ENCODE measurements at places on chromosomes 2 and 18. TPM values are rescaled to one million over a fixed set of nuclear protein-coding genes. Genes with fewer than 3 reads are reported as not detected.

The ZNF396 gene
- total RNA-seq: 4.1 TPM

The UGT1A10 gene
- not detected for total RNA-seq

The FAM124B gene
- 6.3 TPM for total RNA-seq

The COL4A3 gene
- total RNA-seq: 7.0 TPM

The ALLC gene
- total RNA-seq: 7.6 TPM

The SERPINB2 gene
- 2.6 TPM for total RNA-seq

The DQX1 gene
- not detected for total RNA-seq

The CHRNG gene
- total RNA-seq: not detected

The GPR45 gene
- total RNA-seq: not detected

The AAK1 gene
- 82.4 TPM for total RNA-seq

The ANKRD30B gene
- total RNA-seq: 17.2 TPM

The PLEK gene
- total RNA-seq: 21.0 TPM

The ONECUT2 gene
- not detected for total RNA-seq

DNA sequence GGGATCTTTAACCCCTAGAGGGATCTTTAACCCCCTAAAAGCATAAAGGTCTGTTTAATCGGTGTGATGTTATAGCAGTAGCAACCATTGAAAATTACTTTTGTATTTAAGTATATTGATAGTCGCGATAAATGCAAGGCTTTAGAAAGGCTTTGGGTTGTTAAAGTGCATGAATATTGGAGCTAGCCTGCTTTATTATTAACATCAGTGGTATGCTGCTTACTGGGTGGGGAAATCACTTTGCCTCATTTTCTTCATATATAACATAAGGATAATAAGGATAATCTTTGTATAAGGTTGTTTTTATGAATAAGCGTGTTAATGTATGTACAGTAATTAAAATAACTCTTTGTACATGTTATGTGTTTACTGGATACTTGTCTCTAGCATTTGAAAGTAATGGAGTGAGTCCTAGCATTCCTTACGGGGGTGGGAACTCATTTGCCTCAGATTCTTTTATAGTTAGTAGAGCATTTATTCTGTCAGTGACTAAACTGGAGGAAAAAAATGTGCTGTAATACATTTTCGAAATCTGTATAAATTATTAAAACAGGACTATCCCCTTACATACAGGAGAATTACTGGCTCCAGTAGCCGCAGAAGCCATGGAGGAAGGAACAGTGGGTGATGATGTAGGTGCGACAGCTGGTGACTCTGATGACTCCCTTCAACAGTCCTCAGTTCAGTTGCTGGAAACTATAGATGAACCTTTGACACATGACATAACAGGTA lies 122.2 kb downstream of the BIRC6 start:
- DNase-seq: no peak

- no peak for DNase-seq
Observed at GRCh38 chr2:180677930-180678624, 302.3 kb upstream of the UBE2E3 start.

DNA sequence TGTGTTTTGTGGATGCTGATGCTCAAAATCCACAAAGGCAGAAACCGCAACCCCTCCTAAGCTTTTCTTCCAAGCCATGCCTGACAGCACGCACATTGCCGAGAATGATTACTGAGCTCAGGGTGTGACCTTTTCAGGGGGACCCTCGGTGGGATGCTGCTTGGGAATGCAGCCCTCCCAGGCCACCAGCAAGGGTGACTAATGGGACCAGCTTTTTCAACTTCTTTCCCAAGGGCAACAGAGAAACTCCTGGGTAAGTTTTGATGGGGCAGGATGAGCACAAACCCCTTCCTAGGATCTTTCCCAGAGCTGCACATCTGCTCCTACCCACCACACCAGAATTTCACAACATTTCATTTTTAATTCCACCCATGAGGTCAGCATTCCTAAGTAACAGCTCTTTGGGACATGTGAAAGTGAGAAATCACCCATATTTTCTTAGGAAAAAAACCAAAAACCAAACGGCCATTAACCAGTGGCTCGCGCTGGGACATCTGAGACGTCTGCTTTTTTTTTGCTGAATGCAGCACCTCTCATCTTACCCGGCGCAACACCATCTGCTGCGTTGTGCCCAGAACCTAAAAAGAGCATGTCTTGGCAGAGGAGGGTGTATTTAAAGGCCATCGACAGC lies 119.0 kb downstream of the ARL4C start:
- no peak for DNase-seq

DNA sequence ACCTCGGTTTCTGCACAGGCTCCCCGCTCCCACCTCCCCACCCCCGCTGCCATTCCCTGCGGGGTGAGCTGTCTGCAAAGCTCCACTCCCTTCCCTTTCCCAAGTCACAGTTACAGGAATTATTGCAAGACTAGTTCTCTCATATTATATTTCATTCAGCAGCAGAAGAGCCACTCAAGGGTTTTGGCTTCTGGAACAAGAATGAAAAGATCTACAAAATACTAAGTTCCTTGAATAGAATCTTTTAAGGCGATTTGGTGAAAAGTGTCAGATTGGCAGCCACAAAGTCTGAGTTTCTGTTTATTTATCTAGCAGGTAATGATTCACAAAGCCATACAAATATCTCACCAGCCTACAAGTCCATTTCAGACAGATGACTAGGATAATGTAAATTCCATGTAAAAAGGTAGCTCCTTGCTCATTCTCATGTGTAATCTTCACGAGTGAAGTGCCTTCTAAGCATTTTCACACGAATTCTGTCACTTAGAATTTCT lies 221.9 kb upstream of the RBBP8 start:
- no peak for DNase-seq

DNA sequence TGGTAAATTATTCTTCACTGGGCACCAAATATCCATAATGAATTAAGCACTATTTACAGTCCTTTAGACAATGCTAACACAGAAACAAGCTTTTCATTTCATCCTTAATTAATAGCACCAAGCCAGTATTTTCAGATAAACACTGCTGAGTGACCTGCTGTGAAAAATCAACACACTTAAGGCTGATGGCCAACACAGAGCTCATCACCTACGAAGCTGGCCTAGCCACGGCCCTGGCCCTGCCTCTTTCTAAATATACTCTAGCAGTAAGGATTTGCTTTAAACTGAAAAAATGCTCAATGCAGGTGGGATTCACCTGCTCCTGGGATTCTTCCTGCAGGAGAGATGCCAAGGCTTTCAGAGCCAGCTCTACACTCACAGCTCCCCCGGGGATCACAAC lies 18.4 kb downstream of the CYB5A start:
- DNase-seq: no peak

- no peak for DNase-seq
Observed at GRCh38 chr2:115678129-115678528, 1235.7 kb downstream of the DPP10 start.

DNA sequence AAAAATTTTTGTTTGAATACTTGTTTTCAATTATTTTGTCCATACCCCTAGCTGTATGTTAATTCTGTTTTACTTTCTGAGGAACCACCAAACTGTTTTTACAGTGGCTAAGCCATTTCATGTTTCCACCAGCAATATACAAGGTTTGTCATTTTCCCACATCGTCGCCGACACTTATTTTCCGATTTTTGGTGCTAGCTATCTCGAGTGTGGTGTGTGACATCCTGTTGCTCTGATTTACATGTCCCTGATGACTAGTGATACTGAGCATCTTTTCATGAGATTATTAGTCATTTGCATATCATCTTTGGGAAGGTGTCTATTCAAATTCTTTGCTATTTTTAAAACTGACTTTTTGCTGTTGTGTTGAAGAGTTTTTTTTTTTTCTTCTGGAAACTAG lies 7.2 kb upstream of the GPC1 start:
- no peak for DNase-seq

DNA sequence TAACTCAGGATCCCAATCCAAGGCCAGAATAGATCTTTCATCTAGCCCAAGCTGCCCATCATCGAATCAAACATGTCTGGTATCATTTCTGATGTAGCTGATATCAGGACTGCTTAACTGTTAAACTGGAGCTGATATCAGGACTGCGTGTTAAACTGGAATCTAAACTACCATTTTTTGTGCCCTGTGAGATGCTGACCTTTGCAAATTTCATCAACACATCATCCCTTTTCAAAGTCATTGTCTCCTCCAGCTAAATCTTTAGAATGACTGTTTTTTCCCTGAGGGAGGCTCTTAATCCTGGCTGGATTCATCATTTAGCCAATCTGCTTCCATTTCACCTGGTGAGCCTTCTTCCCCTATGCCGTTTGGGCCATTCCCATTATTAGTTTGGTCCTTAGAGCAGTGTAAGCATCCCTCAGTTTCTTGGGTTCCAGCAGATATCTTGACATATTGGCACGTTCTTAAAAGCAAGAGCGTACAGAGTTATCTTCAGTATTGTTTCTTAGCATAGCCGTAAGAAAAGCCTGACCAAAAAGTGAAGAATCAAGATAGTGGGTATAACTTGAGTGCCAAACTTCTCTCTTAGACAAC lies 12.3 kb downstream of the RPL31 start:
- DNase-seq: no peak

DNA sequence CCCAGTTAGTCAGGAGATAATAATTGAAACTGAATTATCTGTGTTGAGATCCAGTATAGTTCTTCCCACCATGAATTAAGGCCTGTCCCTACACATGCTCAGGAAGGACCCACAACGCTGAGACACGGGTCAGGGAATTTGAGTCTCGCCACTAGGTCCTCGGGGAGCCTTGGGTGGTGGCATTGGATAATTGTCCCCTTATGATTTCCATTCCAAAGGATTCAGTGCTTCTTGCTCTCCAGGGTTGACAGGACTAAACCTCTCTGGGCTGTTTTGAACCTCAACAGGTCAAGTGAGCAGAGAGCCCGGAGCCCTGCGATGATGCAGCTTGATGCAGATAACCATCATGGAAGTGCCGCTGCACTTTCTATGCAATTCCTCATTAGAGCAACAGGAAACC lies 253.7 kb upstream of the PXDN start:
- DNase-seq: peak; percentile 12

DNA sequence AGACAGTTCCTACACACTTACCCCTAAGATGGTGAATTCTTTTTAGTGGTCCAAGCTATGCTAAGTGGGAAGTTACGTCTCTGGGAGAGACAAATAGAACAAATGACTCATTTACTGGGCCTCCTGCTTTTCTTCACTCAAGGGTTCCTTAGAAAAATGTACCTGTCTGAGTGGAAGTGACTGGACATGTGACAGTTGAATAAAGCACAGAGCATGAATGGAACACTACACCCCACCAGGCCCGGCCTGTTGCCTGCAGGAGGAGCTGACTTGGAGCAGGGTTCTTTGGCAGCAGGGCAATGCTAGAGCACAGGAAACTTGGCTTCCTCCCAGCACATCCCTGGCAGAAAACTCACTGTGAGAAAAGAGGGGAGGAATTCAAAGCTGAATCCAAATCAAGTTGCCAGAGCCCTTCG lies 451.0 kb upstream of the SETBP1 start:
- DNase-seq: peak; percentile 82

DNA sequence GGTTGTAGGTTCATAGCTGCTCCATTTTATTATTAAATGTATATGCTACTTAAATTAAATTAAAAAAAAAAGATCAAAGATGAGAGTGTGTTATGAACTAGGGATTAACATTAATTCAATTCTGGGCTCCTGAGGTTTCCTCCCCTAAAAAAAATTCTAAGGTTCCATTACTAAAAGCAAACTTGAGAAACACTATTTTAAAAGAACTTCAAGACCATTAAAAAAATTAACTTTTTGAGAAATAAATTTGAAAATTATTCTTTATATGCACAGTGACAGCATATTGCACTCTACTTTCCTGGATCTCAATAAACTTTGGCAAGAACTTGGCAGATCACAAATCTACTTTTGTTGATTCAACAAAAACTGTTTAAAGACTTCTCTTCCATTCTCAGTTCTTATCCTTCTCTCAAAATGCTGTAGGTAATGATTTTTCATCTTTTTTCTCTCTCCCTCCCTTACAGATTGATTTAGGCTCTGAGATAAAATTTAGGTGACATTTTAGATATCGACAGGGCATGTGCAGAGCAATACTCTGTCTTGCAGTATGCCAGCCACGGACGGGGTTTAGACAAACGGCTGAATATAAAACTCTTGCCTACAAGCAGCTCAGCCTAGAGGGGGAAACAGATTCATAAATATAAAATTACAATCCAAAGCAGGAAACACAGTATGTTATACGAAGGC lies 592 bp upstream of the MARS2 start:
- DNase-seq: no peak

DNA sequence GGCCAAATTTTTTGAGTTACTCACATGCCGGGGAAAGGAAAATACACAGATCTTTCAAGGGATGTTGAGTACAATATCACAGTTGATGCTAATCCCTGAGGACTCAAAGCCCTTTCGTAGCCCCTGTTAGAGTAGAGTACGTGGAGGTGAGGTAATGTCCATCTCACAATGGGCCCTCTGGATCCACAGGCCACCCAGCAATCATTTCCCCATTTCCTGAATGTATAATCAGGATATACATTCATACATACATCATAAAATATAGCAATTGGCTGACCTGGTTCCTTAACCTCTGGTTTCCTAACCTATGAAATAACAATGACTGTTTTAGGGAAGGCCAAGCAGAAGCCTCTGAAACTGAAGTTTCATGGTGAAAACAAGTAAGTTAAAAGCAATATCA lies 10.2 kb upstream of the SP100 start:
- no peak for DNase-seq

DNA sequence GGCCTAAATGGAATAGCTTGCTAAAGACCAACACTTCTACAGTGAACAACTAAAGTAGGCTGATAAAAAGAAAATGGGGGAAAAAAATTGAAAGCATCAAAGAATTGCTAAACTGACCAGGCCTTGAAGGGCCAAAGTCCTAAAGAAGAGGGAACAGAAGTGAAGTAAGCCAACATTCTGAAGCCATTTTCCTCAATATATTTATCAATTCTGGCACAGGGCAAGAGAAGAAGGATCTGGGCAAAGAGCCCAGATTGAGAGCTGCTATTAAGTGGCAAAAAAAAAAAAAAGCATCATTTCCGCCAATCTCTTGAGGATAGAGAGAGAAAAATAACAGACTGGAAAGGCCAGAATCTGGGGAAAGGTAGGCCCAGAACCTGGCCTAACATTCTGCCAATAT lies 25.7 kb downstream of the FANCL start:
- DNase-seq: no peak

DNA sequence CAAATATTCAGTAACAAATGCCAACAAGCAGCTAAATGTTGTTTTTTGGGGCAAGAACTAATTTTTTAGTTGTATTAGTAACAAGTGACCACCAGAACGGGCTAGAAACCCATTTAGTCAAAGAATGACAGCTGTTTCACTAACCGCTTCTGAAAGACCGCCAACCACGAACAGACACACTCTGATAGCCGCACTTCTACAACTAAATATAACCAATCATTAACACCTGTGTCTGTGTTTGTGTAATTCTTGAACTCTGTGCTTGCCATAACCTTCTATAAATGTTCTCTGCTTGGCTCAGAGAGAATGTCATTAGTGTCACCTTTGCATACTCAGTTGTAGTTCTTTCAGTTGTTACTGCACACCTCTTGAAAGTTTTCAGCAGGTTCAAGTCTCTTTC lies 526.3 kb upstream of the LRRTM1 start:
- DNase-seq: no peak

GRCh38 chr2:220104871-220105351 lies 477.5 kb downstream of the SLC4A3 start:
- DNase-seq: no peak
